Activated T-helper 17 cell treated with anti-CD3 and anti-CD28 coated beads, Interleukin-2, amount 50 U/mL, for 72 hours (primary cell): ENCODE measurements at places on chromosomes 1 and 21.

DNA sequence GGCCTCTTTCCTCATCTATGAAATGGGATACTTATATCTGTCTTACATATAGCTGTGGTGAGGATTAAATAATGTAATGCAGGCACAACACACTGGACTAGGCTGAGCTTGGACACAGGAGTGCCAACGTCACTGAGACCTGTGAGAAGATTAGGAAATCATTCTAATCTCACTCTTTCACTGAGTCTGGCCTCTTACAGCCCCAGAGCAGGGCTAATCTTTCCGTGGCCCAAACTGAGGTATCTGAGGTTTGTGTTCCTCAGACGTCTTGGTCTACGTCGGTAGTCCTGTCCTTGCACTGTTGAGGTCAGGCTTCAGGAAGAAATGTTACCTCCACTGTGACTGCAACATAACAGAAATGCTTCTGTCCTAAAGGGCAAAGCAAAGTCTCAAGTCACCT, 22.6 kb upstream of the A3GALT2 start:
- no peak for ATAC-seq

- ATAC-seq, result no peak
Observed at GRCh38 chr1:55682198-55682597, 467.0 kb upstream of the USP24 start.

DNA sequence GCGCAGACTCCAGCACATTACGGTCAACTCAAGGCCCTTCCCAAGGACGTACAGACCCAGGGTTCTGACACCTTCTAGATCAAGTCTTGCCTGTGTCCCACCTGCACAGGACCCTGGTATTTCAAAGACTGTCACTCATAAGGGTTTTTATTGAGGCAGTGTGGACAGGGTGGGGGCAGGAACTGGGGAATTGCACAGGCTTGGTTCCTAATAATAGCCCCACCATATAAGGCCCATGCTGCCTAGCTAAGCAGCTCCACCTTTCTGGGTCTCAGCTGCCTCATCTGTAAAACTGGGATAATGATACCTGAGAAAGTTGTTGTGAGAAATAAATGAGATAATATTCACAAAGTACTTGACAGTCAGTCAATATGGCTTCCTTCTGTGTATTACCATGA, 55.3 kb upstream of the PUM1 start:
- no peak for ATAC-seq

DNA sequence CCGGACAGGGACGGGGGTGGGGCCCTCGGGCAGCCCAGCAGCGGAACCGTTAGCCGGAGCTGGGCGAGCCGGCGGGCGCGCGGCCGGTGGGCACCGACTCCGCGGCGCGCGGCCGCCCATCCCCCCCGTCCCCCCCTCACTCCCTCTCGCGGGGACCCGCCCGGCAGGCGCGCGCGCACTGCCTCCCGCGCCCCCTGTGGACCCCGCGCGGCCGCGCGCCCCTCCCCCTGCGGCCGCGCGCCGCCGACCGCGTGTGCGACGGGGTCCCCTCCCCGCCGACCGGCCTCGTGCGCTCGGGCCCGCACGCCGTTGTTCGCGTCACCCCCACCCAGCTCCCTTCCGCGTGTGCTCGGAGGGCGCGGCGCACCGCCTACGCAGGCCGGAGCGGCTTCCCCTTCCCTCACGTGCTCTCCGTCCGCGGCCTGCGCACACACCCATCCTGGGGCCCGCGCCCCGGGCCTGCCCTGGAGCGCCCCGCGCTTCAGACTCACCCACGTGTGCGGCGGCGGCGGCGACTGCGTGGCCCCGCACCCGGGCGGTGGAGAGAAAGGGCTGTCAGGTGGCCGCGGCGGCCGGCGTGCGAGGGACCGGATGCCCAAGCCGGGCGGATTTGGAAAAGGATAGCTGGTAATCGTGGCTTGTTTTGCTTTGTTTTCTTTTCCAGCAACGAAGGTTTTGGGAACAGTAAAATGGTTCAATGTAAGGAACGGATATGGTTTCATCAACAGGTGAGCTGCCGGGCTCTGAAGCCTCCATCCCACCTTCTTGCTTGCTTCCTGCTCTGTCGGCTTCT, 717 bp downstream of the YBX1 start:
- peak; percentile 19 for ATAC-seq

DNA sequence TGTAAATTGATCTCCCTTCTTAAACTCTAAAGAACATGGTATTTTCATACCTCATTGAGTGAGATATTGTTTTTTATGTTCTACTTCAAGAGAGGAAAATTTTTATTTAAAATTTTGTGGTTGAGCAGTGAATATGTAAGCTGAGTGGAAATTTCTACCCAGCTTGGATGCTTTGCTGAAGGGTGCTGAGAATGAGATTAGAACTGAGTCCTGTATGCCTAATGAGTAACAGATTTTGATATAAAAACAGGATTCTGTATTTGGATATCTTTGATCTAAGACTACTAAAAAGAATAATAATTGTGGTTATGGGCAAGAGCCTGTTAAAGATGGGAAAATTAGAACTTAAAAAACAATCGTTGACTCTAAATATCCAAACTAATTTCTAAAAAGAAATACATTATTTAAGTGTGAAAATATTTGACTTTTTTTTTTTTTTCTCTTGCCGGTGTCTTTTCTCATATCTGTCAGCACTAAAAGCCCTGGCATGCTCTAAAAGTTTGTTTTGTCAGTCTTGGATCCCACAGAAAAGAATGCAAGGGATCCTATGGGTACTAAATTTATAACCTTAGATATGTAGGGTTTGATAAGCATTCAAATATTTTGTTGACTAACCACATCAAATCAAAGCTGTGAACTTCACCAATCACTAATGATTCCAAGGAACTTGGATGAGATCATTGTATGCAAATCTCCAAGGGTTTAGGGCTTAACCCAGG, 652.3 kb downstream of the PTPRC start:
- no peak for ATAC-seq

GRCh38 chr1:7642781-7643529, 128.1 kb upstream of the VAMP3 start:
- no peak for ATAC-seq

DNA sequence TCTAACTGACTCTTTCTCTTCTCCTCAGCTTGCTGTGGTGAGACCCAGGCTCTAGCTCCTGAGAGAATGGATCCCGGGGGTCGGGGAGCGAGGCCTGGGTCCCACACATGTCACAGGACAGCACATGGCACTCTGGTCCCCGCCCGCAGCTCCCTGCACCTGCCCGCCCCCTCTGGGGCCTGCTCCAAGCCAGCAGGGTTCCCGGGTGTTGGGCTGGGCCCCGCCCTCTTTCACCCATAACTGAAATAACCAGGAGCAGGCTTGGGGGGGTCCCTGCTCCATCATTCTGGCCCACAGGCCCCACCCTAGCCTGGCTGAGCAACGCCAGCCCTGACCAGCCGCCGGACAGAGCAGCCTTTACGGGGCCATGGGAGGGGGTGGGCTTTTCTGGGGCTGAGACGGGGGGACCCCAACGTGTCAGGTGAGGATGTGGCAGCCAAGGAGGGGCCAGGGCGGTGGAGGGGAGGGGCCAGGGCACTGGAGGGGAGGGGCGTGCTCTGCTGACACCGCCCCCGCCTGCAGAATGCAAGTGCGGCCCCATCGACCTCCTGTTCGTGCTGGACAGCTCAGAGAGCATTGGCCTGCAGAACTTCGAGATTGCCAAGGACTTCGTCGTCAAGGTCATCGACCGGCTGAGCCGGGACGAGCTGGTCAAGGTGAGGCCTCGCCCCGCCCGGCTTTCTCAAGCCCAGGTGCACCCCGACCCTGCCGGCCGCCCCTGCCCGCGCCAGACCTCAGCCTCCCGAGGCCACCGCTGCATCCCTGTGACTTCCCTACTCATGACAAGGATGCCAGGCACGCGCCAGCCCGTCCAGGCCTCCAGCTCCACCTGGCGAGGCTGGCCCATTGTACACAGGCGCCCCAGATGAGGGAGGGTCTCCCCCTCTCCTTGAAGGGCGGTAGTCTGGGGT, 19.4 kb downstream of the COL6A1 start:
- ATAC-seq, result no peak

DNA sequence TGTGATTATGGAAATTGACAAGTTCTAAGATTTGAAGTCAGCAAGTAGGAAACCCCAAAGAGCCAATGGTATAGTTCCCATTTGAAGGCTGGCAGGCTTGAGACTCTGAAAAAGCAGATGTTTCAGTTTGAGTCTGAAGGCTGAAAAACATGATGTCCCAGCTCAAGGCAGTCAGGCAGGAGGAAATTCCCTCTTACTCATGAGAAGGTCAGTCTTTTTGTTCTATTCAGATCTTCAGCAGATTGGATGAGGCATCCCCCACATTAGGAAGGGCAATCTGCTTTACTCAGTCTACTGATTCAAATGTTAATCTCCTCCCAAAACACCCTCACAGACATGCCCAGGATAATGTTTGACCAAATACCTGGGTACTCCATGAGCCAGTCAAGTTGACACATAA, 372.5 kb upstream of the ST6GALNAC5 start:
- peak; percentile 92 for ATAC-seq

DNA sequence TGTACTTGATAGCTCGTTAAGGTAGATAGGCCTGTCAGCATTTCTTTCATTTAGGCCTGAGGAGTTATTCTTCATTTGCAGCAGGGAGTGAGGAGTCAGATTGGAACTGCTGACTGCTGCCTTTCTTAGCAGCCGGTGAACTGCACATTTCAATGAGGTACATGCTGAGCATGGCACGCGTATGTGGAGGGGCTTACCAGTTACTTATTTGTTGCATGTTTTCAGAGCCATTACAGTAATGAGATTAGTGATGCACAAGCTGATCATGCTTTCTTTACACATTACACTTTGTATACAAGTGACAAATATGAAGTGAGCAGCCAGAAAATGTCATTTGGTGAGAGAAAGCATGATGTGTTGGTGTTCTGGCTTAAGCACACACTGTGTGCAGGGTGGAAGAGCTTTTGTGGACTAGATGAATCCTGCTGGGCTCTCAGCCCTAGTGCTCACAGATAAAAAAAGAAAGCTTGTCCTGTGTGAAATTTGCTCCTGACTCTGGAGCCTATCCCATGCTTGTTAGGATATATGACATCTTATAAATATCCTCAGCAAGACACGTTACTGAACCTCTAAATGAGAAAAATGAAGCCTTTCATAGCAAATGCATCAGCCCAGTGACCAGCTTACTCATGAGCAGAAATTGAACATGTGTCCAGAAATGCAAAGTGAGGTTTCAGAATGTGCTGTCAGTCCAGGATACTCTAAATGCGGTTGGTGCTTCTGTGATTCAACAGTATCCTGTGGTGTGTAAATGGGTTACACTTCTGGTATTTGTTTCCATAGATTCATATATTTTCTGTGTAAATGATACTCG, 574.7 kb upstream of the ADGRL2 start:
- no peak for ATAC-seq
